Vagina (tissue), 2 donors: ENCODE measurements at places on chromosomes 16 and 17.

DNA sequence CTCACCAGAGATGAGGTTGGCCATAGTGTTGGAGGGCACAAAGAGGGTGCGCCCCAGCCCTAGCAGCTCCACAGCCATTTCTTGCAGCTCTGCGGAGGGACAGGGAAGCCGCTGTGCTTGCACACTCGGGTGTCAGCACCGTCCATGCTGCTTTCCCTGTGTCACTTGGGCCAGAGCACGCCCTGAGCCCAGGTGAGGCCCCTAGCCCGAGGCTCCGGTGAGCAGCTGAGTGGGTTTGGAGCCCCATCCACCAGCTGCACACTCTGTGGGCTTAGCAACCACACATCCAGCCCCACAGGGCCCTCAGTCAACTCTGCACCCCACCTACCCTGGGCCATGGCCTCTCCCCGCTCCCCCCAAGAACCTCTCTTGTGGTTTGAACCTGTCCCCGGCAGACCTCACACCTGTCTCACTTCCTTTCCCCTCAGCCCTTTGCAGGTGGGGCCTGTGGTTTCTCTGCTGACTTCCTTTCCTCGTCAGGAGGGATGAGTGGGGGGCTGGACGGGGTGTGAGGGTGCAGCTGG lies 20.7 kb downstream of the TMEM235 start:
- no peak overlapping the region for H3K27ac ChIP-seq
- H3K4me1 ChIP-seq = peaks cover 25% of the 10 kb centered on the region
- DNase-seq = no peak
- no peak overlapping the region for H3K4me3 ChIP-seq
- no peaks in the 10 kb centered on the region for H3K27me3 ChIP-seq

DNA sequence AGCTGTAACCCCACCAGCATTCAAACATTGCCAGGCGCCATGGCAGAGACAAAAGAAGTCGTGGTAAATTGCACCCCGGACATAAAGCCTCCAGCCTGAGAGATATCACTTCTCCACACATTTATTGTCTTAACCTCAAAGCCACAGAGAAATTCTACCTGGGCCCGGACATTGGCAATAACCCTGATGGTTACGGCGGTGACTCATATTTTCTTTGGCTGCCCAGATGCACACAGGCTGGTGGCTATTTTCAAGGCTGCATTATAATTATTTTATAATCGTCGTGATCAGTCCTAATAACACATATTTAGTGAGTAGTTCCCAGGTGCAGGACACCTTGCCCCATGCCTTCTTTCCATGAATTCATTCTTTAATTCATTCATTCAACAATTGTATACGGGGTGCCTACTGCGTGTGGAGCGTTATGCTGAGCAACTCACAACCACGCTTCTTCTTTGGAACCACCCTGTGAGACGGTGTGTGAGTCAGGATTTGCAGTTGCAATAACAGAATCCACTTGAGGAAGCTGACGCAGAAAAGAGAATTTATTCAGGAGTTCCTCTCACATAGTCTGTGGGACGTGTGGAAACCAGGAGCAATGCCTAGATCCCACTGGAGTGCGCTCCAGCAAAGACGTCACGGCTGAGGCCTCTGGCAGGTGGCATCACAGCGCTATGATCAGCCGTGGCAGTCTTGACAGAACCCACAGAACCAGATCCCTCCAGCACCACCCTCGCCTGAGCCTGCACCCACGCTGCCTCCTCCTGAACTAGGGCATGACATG lies 245.7 kb downstream of the FOXL1 start:
- no peak overlapping the region for H3K27ac ChIP-seq
- no peak overlapping the region for H3K4me3 ChIP-seq
- H3K4me1 ChIP-seq = peaks cover 4% of the 10 kb centered on the region
- no peaks in the 10 kb centered on the region for H3K36me3 ChIP-seq

GRCh38 chr16:84813141-84813934 lies 6.4 kb upstream of the CRISPLD2 start:
- H3K27ac ChIP-seq = no peak overlapping the region
- H3K4me3 ChIP-seq = no peak overlapping the region
- no peaks in the 10 kb centered on the region for H3K27me3 ChIP-seq
- DNase-seq = no peak

GRCh38 chr16:69544088-69544487 lies 21.7 kb upstream of the NFAT5 start:
- no peaks in the 10 kb centered on the region for H3K27me3 ChIP-seq
- no peak overlapping the region for H3K4me3 ChIP-seq
- no peak for DNase-seq

- H3K4me3 ChIP-seq = no peak overlapping the region
- no peak overlapping the region for H3K27ac ChIP-seq
- no peaks in the 10 kb centered on the region for H3K36me3 ChIP-seq
- DNase-seq = no peak
- peaks cover 12% of the 10 kb centered on the region for H3K4me1 ChIP-seq
These were observed 3.4 kb upstream of the NSRP1 start for GRCh38 chr17:30113213-30113612.

DNA sequence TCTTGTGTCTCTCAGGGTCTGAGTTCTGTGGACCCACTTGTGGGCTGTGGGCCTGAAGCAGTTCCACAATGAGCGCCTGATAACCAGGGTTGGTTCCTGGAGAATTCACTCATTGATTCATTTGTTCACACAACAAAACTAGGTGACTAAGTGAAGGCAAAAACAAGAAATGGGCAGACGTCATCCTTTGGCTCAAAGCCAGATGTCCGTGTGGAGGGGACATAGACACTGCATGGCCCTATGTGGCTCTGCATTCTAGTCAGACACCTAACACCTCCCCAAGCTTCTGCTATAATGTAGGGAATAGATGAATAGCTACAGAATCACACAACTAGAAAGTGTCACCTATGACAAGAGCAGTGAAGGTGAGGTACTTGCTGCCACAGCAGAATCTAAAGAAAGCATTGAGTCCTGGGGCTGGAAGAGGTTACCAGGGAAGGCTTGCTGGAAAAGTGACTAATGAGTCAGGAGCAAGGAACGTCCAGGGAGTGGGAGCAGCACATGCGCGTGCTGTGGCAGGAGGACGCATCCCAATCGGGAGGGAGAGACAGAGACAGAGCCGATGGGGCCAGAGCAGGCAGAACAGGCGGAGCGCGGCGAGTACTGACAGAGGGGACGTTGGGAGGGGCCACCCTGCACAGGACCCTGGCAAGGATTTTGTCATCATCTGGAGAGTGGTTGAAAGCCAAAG lies 58.9 kb downstream of the CES1 start:
- no peak overlapping the region for H3K4me3 ChIP-seq
- no peaks in the 10 kb centered on the region for H3K4me1 ChIP-seq
- no peaks in the 10 kb centered on the region for H3K27me3 ChIP-seq
- DNase-seq = no peak

GRCh38 chr16:72819345-72819744 lies 228.6 kb downstream of the ZFHX3 start:
- H3K4me3 ChIP-seq = no peak overlapping the region
- no peak for DNase-seq
- H3K27me3 ChIP-seq = no peaks in the 10 kb centered on the region
- H3K4me1 ChIP-seq = no peaks in the 10 kb centered on the region
- H3K36me3 ChIP-seq = no peaks in the 10 kb centered on the region
- H3K27ac ChIP-seq = no peak overlapping the region

DNA sequence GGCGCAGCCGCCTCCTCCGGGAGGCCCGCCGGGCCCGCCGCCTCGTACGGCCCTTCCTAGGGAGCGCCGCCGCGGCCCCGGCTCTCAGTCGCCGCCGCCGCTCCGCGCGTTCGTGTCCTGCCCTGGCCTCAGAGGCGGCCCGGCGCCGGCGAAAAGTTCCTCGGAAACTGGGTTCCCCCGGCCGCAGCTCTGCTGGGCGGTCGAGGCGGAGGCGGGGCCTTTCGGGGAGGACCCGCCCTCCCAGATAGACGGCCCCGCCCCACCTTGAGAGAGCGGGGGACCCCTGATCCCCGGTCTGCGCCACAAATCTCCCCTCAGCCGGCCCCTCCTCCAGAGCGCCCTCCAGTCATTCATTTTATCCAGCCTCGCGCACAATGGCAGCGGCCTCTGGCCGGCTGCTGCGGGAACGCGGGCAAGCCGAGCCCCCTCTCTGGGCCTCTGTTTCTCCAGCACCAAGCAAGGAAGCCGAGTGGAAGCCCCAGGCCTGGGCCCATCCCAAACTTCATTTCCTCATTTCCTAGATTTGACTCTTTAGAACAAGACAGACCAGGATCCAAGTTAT lies at the start of gene SREBF1:
Gene SREBF1, minus strand, starts transcription at position 169 of the 562 bp plus-strand sequence. CDS start 169 bp downstream, outside the sequence.
- peaks cover 81% of the 10 kb centered on the region for H3K4me1 ChIP-seq
- no peak for DNase-seq
- H3K36me3 ChIP-seq = no peaks in the 10 kb centered on the region

GRCh38 chr16:8107296-8107695 lies 483.0 kb downstream of the TMEM114 start:
- no peak overlapping the region for H3K27ac ChIP-seq
- H3K27me3 ChIP-seq = no peaks in the 10 kb centered on the region
- no peaks in the 10 kb centered on the region for H3K36me3 ChIP-seq
- no peak overlapping the region for H3K4me3 ChIP-seq
- no peaks in the 10 kb centered on the region for H3K4me1 ChIP-seq

GRCh38 chr16:69064124-69064763 lies 41.2 kb upstream of the HAS3 start:
- H3K27me3 ChIP-seq = no peaks in the 10 kb centered on the region
- H3K4me1 ChIP-seq = no peaks in the 10 kb centered on the region
- H3K36me3 ChIP-seq = no peaks in the 10 kb centered on the region

- H3K4me3 ChIP-seq = no peak overlapping the region
- H3K27me3 ChIP-seq = no peaks in the 10 kb centered on the region
- DNase-seq = no peak
- peaks cover 31% of the 10 kb centered on the region for H3K4me1 ChIP-seq
- H3K36me3 ChIP-seq = no peaks in the 10 kb centered on the region
These were observed 1.5 kb upstream of the MARF1 start for GRCh38 chr16:15644267-15644961.

DNA sequence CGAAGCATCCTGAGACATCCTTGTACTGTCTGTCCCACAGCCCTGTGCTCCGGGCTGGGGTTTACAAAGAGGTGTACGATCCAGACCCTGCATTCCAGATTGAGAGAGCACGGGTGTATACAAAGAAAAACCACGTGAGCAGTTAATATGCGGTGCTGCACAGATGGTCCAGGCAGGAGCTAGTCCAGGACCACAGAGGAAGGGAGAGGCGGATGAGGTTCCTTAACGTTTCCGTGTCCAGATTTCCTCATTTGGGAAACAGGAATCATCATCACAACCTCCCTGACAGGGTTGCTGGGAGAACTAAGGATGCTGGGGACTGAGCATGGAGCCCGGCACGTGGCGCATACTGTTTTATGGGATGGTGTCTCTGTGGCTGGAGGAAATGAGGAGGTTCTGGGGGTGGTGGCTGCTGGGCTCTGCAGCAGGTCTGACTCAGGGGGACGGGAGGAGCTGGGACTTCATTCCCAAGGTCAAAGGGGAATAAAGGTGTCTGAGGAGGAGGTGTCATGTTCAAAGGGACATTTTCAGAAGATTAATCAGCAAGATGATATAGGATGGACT lies 26.2 kb downstream of the WIPI1 start:
- H3K27me3 ChIP-seq = no peaks in the 10 kb centered on the region
- no peak overlapping the region for H3K27ac ChIP-seq
- H3K4me3 ChIP-seq = no peak overlapping the region
- DNase-seq = peak; percentile 49

GRCh38 chr16:50653633-50654519 lies 27.2 kb downstream of the SNX20 start:
- no peak overlapping the region for H3K4me3 ChIP-seq
- no peaks in the 10 kb centered on the region for H3K36me3 ChIP-seq
- no peaks in the 10 kb centered on the region for H3K4me1 ChIP-seq
